ENCODE measurements at places on chromosomes 16 and 17.

- DNase-seq, result no peak
Observed at GRCh38 chr17:73586921-73587602, 57.2 kb downstream of the SDK2 start.

- no peak for DNase-seq
Observed at GRCh38 chr16:77856438-77857160, 68.2 kb downstream of the VAT1L start.

- no peak for DNase-seq
Observed at GRCh38 chr16:47939680-47940079, 216.1 kb downstream of the ABCC12 start.

- DNase-seq, result no peak
Observed at GRCh38 chr17:53321651-53322050, 501.1 kb upstream of the KIF2B start.

DNA sequence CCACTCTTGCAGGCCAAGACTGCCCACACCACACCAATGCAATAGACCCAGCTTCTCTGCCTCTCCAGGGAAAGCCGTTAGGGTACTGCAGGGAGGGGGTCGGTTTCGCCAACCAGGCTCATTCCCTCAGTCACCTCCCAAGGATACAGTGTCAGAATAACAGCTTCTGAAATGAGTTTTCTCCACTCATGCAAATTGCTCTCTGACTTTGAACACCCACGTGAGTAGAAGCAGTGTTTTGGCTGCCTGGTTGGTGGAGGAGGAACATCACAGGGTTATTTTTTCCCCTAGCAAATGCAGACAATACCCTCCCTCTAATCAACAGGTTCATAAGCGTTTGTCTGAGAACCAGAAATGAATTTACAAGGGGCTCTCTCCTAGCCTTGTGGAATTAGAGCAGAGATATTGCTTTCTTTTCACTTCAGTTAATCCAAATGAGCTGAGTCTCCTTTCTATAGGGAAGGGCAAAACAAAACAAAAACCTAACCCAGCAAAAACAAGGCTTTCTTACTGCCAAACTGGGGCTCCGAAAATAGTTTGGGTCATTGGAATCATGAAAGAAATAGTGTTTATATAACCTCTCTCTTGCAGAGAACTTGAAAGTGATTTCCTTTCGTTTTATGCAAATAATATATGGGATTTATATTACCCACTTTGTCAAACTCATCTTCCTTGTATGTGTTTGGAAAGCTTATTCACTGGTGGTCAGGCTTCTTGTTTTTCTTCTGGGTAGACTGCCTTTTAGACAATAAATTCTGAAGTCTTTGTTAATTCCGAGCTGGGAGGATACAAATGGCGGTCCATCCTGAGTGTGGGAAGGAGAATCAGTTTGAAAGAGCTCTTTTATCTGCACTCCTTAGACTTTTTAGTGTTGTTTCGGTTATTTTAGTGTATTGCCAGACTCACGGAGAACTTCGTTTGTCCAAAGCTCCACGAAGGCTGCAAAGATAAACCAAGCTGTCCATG is 229.9 kb downstream of the MSI2 start:
- no peak for DNase-seq

GRCh38 chr17:63740464-63741142 is 996 bp downstream of the STRADA start:
- DNase-seq, result no peak

GRCh38 chr17:40431231-40431602 is 12.0 kb upstream of the IGFBP4 start:
- DNase-seq, result no peak

GRCh38 chr16:50254072-50254471 is 12.3 kb upstream of the ADCY7 start:
- DNase-seq, result no peak

GRCh38 chr17:10614536-10615155 is 42.5 kb downstream of the MYH3 start:
- DNase-seq, result no peak

DNA sequence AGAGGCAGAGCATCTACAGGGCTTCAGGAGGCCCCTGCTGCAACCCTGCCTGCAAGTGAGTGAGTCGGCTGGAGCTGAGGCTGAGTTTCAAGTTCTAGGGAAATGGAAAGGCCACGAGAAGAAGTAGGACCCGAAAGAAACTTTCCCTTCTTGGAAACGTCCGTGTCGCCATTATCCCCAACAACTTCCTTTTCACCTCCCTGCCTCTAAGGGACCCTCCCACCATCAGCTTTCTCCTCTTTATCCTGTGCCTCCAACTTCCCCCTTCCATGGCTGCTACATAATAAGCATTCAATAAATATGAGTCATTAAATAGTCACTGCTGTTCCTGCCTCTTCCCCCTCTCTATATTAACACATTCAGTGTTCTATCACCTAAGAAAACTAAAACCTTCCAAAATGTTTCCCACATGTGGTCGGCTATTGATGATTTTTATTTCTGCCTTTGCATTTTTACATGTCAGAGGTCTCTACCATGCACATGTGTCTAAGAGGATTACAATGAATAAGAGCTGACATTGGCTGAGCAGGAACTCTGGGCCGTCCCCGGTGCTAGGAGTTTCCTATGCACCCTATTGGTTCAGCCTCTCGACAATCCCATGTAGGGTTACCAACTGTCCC is 115.9 kb upstream of the TNRC6C start:
- DNase-seq, result no peak
